ENCODE measurements at places on chromosomes 5 and 9.

- no peak for DNase-seq
Observed at GRCh38 chr5:158502686-158503085, 597.0 kb downstream of the EBF1 start.

DNA sequence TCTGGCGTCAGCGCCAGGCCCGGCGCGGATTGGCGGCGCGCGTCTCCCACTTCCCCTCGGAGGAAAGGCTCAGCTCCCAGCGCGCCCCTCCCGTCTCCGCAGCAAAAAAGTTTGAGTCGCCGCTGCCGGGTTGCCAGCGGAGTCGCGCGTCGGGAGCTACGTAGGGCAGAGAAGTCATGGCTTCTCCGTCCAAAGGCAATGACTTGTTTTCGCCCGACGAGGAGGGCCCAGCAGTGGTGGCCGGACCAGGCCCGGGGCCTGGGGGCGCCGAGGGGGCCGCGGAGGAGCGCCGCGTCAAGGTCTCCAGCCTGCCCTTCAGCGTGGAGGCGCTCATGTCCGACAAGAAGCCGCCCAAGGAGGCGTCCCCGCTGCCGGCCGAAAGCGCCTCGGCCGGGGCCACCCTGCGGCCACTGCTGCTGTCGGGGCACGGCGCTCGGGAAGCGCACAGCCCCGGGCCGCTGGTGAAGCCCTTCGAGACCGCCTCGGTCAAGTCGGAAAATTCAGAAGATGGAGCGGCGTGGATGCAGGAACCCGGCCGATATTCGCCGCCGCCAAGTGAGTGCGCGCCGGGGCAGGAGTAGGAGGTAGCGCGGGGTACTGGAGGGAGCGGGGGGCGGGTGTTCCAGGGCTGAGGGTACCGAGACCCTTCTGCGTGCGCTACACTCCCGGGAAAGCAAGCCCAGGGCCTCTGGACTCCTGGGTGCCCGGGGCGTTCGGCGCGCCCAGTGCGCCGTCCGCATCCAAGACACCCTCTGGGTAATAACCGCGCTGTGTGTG is at the start of gene MSX2:
Gene MSX2 (plus strand): TSS at position 99 of the 777 bp plus-strand sequence. CDS start 78 bp downstream, at position 177.
- DNase-seq = no peak

GRCh38 chr5:172712610-172713009 is 58.4 kb downstream of the DUSP1 start:
- DNase-seq = no peak

DNA sequence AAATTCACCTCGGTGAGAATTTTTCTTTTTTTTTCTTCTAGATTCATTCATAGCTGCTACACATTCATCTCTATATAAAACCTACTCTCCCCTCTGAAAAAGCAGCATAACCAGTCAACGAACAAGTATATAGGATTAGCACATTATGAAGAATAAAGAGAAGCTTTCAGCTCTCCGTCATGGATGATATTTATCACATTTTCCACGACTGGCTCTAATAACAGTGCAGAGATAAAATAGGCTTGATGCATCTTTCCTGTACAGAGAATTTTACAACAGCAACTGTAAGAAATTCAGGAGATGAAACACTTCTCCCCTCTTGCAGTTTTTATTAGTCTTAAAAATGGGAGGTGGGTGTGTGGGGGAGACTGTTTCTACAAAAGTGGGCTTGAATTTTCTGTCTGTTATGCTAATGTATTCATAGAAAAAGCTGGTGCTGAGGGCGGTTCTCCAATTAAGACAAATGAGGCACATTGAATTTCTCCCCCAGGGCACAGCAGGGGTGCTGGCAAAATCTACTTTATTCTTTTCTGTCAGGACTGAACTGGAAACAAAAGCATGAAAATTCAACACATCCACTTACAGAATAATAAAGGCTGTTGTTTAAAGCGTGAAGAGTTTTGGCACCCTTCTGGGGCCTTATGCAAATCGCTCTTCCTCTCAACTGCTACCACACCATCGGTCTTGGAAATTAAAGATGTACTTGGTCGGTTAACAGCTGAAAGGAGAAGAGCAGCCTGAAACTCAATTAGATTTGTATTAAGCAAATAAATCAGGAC is 233.9 kb upstream of the ZNF608 start:
- DNase-seq = no peak

GRCh38 chr9:101054657-101055056 is 26.1 kb downstream of the PLPPR1 start:
- no peak for DNase-seq
